Right renal cortex interstitium (tissue), 3 donors: ENCODE measurements at places on chromosomes 1 and 21. TPM values are rescaled to one million over a fixed set of nuclear protein-coding genes. Genes with fewer than 3 reads are reported as not detected.

BRDT gene
- polyA plus RNA-seq: 0.17 TPM

KIF26B gene
- polyA plus RNA-seq: 29.8 TPM

COL9A2 gene
- 17.2 TPM for polyA plus RNA-seq

GGPS1 gene
- 62.8 TPM for polyA plus RNA-seq

SH2D5 gene
- polyA plus RNA-seq: 1.2 TPM

COL11A1 gene
- 4.5 TPM for polyA plus RNA-seq

OR2G6 gene
- 0.03 TPM for polyA plus RNA-seq

OR2M3 gene
- 0.03 TPM for polyA plus RNA-seq

LRRC8C gene
- polyA plus RNA-seq: 8.4 TPM

DNALI1 gene
- polyA plus RNA-seq: 64.4 TPM

FALEC gene
- not detected for polyA plus RNA-seq

ACTL8 gene
- not detected for polyA plus RNA-seq

CAMK2N1 gene
- polyA plus RNA-seq: 72.3 TPM

ZFP69 gene
- 6.5 TPM for polyA plus RNA-seq

LAD1 gene
- 30.8 TPM for polyA plus RNA-seq

SYDE2 gene
- polyA plus RNA-seq: 9.2 TPM

C1orf115 gene
- polyA plus RNA-seq: 28.4 TPM

SLAMF9 gene
- not detected for polyA plus RNA-seq

EVA1C gene
- 2.4 TPM for polyA plus RNA-seq

SDHC gene
- 290 TPM for polyA plus RNA-seq

CR1L gene
- polyA plus RNA-seq: 0.96 TPM

BRINP2 gene
- polyA plus RNA-seq: 0.15 TPM

CDC20 gene
- polyA plus RNA-seq: 40.6 TPM

ERICH3 gene
- polyA plus RNA-seq: 0.53 TPM

FCN3 gene
- polyA plus RNA-seq: 2.5 TPM

CACHD1 gene
- polyA plus RNA-seq: 56.8 TPM

RGS8 gene
- polyA plus RNA-seq: 0.03 TPM

ELOVL1 gene
- 89.8 TPM for polyA plus RNA-seq

TAL1 gene
- 4.9 TPM for polyA plus RNA-seq

MROH7 gene
- 2.9 TPM for polyA plus RNA-seq

GJC2 gene
- polyA plus RNA-seq: 0.46 TPM

UMODL1 gene
- 0.31 TPM for polyA plus RNA-seq

FCGR2B gene
- polyA plus RNA-seq: 1.6 TPM

ACKR1 gene
- 0.50 TPM for polyA plus RNA-seq

KIAA0040 gene
- polyA plus RNA-seq: 18.1 TPM

GOLT1A gene
- 4.1 TPM for polyA plus RNA-seq

MARK1 gene
- polyA plus RNA-seq: 8.3 TPM

WNT3A gene
- polyA plus RNA-seq: 0.08 TPM

NECTIN4 gene
- 3.5 TPM for polyA plus RNA-seq

HCRTR1 gene
- 0.18 TPM for polyA plus RNA-seq

KAZN gene
- polyA plus RNA-seq: 31.1 TPM

TOR1AIP2 gene
- 34.7 TPM for polyA plus RNA-seq

SAMD11 gene
- 42.7 TPM for polyA plus RNA-seq

C1orf74 gene
- polyA plus RNA-seq: 4.1 TPM

TNFRSF4 gene
- 1.9 TPM for polyA plus RNA-seq

PAQR6 gene
- 3.0 TPM for polyA plus RNA-seq
